ENCODE measurements at places on chromosomes 12 and 14. TPM values are rescaled to one million over a fixed set of nuclear protein-coding genes. Genes with fewer than 3 reads are reported as not detected.

Gene SLC17A8
- not detected for total RNA-seq

Gene SOAT2
- total RNA-seq: not detected

Gene TTC9
- 2.6 TPM for total RNA-seq

GRCh38 chr12:119780786-119781434 lies 96.2 kb downstream of the CIT start:
- peak; percentile 68 for DNase-seq

GRCh38 chr12:5033883-5034282 lies 9.8 kb upstream of the KCNA5 start:
- no peak for DNase-seq

DNA sequence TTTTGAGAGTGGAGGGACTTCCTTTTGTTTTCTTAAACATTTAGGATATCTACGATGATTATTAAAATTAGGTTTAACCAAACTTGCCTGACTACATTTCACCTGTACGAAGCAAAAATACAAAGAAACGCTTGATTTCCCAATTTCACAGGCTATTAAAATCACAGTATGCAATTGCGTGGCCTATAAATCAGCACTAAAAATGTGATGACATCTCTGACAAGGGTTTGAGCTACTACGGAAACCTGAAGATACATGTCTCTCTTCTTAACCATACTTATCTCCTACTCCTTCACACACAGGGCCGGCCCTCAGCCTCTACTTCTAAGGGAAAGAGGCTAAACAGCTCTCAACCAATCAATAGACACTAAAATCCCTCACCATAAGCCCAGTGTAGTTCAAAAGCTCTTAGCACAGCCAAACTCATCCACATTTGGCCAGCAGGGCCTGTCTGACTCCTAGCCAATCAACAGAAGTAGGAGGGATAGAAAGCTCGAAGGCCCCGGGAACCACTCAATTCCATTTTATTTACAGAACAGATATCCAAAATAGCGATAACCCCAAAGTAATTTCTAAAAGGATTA lies 137.3 kb downstream of the FOXN3 start:
- no peak for DNase-seq

DNA sequence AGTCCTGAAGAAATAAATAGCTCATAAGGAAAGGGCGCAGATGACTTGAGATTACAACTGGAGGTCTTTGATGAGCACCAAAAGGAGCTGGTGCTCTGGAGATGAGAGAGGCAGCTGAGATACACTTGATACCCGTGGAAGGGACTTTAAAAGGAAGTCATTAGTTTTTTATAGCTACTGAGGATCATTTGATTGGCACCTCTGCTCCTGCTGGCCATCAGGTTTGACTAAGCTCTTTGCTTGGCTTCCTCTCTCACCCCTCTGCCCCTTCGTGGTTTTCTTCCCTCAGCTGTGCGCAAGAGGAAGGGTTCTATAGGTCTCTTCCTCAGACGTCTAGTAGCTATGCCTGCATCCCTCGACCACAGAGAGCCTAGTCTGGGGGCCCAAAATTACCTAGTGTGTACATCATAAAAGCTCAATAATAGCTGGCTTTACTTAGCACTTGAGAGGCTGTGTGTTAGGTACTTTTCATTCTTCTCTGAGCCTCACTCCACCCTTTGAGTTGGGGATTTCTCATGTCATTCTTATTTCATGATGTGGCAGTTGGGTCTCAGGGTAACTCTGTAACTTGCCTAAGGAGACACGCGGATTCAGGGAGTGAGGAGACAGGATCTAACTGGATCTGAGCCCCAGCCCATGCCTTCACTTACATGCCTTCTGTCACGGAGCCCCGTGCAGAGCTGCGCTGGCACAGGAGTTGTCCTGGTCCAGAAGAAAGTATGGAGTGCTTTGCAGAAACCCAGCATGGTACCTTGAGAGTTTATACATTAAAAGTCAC lies 68.4 kb upstream of the ASPG start:
- no peak for DNase-seq
